ENCODE measurements at places on chromosomes 7 and 10.

DNA sequence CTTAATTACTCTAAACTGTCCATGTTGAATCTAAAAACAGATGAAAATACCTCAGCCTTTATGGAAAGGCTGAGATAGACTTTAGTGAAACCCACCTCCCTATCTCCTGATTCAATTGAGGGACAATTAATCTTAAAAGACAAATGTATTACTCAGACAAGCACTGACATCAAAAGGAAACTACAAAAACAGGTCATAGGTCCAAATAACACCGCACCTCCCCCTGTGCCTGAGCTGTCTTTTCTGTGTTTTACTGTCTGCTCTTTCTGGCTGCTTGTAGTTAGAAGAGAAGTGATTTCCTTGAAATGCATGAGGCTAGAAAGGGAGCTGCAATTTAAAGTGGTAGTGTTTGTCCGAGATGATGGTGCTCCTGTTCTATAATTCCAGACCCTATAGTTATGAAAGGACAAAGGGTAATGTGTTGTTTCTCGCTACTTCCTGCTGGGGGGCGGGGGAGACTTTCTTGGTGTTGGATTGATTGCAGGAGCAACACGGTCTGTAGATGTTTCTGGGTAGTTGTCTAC, 16.0 kb downstream of the AKR1C8 start:
- no peak for DNase-seq

DNA sequence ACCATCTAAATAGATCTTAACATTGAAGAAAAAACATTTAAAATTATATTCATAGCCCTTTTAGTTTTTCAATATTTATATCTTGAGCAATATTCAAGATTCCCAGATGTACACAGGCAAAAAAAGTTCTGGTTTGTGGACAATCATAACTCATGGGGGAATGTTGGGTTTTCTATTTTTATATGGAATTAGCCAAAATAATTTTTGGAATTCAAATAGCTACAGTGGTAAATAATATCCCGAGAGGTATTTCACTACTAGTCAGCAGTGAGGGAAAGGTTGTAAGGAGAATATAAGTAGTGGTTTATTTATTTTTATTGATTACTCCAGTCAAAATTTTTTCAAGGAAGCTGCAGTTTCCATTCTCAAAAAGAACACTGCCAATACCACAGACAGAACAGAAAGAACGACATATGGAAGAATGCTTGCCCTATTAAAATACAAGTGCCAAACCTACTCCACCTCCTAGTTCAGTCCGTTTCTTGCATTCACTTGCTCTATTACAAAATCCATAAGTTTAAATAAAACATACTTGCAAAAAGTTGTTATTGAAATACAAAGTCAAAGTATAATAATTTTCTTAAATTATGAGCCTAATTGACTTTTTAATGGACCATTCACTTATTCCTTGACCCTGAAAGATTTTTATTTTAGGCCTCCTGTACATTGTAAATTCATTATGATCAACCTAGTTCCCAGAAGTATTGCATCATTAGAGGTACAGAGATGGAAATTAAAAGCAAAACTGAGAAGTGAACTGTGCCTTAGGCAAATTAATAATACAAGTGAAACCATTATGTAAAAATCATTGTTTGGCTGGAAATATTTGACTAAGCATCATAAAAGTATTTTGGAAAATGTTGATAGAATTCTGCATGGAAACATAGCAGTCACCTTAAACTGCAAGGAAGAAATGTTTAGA, 533.2 kb downstream of the PARD3 start:
- no peak for DNase-seq

GRCh38 chr7:124088590-124088989, 55.7 kb upstream of the TMEM229A start:
- DNase-seq: no peak

- DNase-seq: no peak
These were observed 74.6 kb downstream of the ATRNL1 start for GRCh38 chr10:115167751-115168150.
